ENCODE measurements at places on chromosomes 11 and 22.
A peak's percentile ranks its signal among the peaks of the same experiment; 100 is the strongest.

DNA sequence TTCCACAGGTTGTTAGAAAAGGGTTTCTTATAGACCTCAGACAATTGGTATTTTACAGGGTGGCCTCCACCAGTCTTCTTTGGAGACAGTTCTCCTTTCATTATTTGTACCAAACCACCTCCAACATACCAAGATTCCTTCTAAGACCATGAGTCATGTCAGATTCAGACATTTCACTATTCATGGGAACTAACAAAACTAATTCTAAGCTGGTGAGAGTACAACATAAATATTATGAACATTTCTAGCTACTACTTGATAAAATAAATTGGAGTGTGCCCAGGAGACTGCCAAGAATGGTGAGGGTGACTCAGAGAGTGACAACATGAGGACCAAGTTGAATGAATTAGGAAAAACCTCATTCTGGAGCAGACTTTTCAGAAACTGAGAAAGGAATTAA is 494.6 kb upstream of the LRRC4C start:
- DNase-seq: no peak

DNA sequence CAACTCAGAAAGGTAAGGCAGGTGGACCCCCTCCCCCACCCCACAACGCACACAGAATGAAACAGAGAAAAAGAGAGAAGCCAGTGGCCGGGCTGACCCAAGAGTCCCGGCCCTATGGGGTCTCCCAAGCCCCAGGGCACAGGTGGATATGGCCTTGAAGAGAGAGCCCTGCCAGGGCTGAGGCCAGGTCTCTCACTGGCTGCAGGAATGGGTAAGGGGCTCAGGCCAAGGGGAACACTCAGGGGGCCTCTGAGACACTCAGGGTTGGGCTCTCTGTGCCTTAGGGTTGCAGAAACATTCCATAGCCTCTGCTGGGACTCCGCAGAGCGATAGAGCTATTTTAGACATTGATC is 98.0 kb downstream of the PDE2A start:
- DNase-seq: no peak

GRCh38 chr11:86632499-86633269 is 39.7 kb downstream of the ME3 start:
- no peak for DNase-seq

GRCh38 chr11:94635072-94635471 is 67.9 kb downstream of the PIWIL4 start:
- no peak for DNase-seq

- no peak for DNase-seq
Measured at GRCh38 chr22:29359469-29359868, 28.9 kb downstream of the AP1B1 start.

- no peak for DNase-seq
Measured at GRCh38 chr22:38817196-38817595, 23.3 kb upstream of the DNAL4 start.

- DNase-seq: no peak
Measured at GRCh38 chr11:31865606-31866300, 54.6 kb upstream of the PAX6 start.

- DNase-seq: no peak
Measured at GRCh38 chr11:27619039-27619574, 81.1 kb downstream of the BDNF start.

GRCh38 chr22:18057568-18058209 is 20.1 kb upstream of the PEX26 start:
- no peak for DNase-seq

DNA sequence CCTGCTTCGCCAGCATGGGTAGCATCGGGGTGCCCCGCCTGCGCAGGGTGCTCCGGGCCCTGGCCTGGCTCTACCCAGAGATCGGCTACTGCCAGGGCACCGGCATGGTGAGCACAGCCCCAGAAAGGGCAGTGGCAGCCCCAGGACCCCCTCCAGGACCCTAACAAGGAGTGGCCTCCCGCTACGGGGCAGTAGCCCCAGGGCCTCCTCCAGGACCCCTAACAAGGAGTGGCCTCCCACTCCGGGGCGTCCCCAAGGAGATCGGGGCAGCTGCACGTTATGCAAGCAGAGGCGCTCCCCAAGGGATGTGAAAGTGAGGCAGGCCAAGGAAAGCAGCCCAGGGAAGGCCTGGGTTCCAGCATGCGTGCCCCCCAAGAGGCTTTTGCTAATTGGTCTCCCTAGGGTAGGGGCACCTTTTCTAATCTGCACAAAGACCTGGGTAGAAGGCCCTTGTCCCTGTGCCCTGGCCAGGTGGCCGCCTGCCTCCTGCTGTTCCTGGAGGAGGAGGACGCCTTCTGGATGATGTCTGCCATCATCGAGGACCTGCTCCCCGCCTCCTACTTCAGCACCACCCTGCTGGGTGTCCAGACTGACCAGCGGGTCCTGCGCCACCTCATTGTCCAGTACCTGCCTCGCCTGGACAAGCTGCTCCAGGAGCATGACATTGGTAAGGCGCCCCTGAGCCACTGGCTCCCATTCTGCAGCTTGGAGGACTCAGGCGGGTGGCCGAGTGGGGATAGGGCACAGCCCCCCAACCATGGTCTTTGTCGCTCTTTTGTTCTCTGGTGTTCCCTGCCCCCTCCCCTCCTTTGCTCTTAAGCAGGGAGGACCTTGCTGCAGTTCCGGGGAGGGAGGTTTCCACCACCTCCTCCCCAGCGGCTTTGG is 35.0 kb downstream of the SGSM3 start:
- no peak for DNase-seq

DNA sequence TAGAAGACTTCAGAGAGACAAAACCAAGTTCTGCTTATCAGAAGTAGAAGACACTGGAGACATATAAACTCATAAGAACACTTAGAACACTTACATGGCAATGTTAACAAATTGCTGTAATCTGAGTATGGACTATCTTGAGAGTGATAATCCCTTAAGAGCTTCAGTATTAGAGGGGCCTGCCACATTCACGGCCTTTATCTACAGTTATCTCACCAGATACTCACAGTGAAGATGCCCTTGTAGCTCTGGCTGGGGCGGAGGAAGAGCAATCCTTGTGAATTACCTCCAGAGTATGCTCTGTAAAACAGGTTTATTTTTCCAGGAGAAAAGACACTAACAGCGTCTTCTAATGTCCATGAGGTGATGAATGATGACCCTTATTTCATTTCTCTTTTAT is 762.8 kb downstream of the FAM181B start:
- no peak for DNase-seq

DNA sequence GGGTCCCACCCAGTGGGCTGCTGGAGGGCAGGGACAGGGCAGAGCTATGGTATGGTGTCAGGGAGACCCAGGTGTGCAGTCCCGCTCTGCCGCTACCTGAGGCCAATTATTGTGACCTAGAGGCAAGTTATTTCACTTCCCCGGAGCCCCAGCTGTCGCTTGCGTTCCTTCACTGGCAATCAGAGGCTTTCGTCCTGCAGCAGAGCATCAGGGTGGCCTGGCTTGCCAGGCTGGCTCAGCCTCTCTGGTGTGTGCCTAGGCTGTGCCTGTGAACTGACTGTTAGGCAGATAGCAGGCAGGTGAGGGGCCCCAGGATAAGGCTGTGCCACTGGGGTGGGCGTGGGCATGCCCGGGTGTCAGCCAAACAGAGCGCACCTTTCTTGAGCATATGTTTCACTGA is 31.4 kb downstream of the GLB1L2 start:
- no peak for DNase-seq

DNA sequence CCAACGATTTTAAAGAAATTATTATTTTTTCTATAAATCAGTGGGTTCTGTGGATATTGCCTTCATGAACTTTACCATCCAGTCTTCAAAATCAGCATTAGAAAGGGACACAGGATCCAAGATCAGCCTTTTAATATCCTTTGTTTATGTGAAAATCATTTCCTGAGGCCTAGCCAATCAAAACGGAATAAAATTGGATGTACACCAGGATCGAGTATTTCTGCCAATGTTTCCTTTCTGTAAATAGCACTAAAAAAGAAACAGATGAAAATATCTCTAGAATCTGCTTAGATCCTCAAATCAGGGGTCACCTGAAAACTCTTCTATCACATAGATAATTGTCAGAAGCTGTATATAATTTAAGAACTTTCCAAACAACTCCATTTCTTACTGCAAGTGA is 1598.5 kb downstream of the LRRC4C start:
- no peak for DNase-seq

- no peak for DNase-seq
Measured at GRCh38 chr11:126538071-126538470, 182.6 kb downstream of the ST3GAL4 start.

DNA sequence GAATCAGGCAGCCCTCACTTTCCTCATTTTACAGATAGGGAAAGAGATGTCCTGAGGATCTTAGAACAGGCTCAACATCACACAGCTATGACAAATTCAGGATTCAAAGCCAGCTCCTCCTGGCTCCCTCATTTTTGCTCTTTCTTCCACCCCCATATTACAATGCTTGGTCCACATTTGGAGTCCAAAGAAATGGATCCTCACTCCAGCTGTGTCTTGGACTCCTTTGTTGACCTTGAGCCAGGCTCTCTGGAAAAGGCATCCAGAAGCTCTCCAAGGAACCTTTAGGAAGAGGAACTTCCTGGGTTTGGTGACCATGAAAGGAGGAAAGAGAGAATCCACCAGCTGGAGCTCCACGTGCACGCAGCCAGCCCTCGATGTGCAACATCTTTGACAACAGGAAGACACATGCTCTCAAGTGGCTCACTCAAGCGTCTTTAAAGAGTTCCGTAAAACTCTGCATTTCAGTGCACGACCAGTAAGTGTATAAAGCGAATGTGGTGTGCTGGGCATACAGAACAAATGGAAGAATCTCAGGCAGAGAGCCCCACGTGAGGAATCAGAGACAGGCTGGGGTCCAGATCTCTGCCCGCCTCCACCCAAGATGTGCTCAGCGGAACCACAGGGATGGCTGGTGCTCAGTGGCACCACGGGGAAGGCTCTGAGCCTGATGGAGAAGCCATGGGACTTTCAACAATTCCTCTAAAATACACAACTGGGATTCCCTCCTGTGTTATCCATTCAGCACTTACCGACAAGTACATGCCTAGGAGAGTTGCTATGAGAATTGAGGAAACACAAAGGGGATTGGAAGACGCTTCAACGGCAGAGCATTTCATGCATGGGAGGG is 48.4 kb downstream of the ISX start:
- no peak for DNase-seq

- no peak for DNase-seq
Measured at GRCh38 chr11:8544807-8545206, 49.2 kb downstream of the STK33 start.

GRCh38 chr11:68682531-68682961 is 1.8 kb upstream of the GAL start:
- DNase-seq: no peak

DNA sequence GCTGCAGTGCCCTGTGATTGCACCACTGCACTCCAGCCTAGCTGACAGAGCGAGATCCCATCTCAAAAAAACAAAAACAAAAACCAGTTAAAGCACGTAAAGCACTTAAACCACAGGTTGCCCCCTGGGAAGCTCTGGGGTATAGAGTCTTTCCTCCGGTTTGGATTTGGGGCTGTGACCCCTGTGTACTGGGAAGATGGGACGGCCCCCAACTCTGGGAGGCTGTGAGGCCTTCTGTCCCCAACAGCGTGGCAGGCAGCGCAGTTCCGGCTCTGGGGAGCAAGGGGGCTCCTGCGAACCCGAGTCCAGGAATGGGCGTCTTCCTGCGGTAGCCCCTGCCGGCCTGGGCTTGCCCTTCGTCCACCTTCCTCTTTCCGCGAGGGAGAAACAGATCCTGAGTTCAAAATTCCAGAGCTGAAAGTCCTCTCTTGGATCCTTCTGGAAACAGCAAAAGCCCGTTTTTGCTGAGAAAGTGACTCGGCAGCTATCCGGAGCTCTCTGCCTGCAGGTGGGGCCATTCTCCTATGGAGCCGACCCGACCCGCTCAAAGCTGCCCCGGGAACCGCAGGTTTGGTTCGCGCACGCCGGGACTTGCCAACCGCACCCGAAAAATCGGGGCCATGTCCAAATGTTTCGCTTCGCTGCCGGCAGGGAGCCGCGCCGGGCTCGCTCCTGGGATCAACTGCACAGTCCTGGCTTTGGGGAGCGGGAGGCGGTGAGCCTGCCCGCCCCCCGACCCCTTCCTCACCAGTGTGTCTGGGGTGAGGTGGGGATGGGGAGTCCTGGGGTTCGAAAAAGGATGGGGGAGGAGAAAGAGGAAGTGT is 36.3 kb upstream of the POLA2 start:
- DNase-seq: peak; percentile 49

DNA sequence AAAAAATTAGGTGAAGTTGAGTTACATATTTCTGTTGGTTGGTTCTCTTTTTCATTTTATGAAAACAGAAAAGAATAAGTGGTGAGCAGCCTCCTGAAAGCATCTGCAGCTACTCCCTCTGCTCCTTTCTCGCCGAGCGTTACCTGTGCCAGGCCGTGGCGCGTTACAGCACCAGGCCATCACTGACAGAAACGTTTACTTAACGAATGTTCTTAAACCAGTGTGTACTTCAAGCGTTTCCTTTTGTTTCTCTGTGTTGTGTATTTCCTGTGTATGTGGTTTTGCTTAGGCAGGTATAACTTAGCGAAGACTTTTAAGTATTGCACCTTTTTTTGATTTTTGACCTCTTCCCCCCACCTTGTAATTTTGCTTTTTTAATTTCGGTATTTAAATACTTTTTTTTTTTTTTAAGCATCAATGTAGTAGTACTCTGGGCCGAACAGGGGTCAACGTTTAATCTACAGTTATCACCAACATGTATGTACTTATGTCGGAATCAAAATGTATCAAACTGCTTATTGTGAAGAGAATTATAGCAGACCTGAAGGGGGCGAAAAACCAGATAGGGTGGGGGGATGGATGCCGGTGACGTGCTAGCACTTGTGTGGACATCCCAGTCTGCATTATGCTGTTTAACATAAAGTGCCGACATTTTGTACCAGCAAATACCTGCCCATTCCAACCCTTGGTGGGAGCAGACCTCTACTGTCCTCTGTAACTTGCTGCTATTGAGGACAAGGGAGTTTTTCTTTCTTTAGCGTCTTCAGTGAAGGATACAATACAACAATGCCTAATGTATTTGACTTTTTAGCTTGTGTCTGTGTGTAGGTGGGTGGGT is 21.6 kb upstream of the ADSL start:
- DNase-seq: no peak

DNA sequence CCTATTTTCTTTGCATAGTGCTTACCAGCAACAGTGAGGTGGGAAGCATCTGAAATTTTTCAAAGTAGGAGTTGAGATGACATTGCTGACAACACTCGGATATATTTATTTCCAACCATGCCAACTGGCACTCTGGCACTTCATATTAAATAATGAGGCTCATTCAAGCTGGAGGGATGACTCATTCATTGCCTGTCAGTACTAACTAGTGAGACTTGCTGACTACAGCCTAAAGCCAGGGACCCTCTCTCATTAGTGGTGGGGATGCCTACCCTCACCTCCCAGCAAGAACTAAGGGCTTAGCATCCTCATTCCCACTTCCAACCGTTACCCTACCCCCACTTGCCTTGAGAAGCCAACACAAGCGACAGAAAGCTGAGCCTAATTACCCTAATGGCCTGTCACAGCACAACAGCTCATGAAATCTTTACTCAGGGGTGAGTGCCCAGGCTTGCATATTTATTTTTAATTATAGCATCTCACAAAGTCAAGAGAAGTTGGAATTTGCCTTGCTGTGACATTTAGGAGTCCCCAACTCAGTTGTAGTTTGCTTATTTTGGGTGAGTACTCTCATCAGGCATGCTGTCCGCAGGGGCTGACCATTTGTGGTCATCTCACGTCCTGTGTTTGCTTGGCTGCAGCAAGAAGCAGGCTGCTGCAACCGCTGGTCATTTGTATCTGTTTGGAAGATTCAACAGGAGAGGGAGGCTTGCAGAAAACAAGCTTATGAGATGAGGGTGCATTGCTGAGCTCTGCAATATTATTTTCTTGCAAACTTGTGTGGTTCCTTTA is 181.6 kb upstream of the POU2AF2 start:
- DNase-seq: no peak

GRCh38 chr22:42116848-42117424 is 13.7 kb downstream of the CYP2D6 start:
- DNase-seq: no peak

GRCh38 chr22:49328630-49329405 is 498.9 kb downstream of the BRD1 start:
- no peak for DNase-seq
